Subcutaneous adipose tissue (tissue), 4 donors: ENCODE measurements at places on chromosomes 3 and 15. TPM values are rescaled to one million over a fixed set of nuclear protein-coding genes. Genes with fewer than 3 reads are reported as not detected.

The KLHL40 gene
- total RNA-seq: not detected

The ECE2 gene
- total RNA-seq: not detected

The SERF2 gene
- total RNA-seq: 702 TPM

The LOXL1 gene
- total RNA-seq: 9.2 TPM

The RARRES1 gene
- total RNA-seq: 7.7 TPM
